GM12864 (cell line): ENCODE measurements at places on chromosomes 13 and 19.

GRCh38 chr13:51618626-51619025, 34.4 kb downstream of the WDFY2 start:
- no peak for DNase-seq

GRCh38 chr19:5149508-5149907, 180.6 kb downstream of the KDM4B start:
- DNase-seq = no peak

- DNase-seq = no peak
These were observed 101.2 kb downstream of the LHFPL6 start for GRCh38 chr13:39501702-39502324.

- no peak for DNase-seq
These were observed 39.4 kb upstream of the FARP1 start for GRCh38 chr13:98103531-98103930.

DNA sequence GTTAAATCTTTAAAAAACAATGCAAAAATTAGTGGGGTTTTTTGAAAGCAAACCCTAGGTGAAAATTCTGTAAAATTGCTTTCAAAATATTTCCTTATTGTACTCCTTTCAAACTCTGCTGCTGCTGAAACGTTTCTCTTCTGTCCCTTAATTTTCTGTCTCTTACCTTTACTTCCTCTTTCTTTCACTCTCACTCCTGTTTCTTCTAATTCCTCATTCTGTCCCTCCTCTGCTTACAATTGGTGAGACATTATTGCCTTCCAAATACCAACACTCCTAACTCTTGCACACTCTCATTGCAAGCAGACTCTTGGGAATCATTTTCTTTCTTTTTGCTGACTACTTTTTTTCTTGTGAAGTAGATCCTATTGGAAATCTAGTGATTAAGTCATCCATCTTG, 685.6 kb upstream of the SLITRK1 start:
- DNase-seq = no peak

- no peak for DNase-seq
These were observed 480.4 kb downstream of the FOXO1 start for GRCh38 chr13:40186041-40186440.

- DNase-seq = no peak
These were observed 238.9 kb downstream of the ITGBL1 start for GRCh38 chr13:101691341-101691860.

DNA sequence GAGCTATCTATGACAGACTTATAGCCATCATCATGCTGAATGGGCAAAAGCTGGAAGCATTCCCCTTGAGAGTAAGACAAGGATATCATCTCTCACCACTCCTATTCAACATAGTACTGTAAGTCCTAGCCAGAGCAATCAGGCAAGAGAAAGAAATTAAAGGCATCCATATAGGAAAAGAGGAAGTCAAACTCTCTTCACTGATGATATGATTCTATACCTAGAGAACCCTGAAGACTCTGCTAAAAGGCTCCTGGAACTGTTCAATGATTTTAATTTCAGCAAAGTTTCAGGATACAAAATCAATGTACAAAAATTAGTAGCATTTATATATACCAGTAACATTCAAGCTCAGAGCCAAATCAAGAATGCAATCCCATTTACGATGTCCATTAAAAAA, 21.7 kb upstream of the C1QTNF9B start:
- DNase-seq = no peak

GRCh38 chr13:77470986-77471385, 64.5 kb upstream of the SCEL start:
- no peak for DNase-seq
